ENCODE measurements at places on chromosomes 4 and X. TPM values are rescaled to one million over a fixed set of nuclear protein-coding genes. Genes with fewer than 3 reads are reported as not detected.

Gene RENBP
- 3.8 TPM for polyA plus RNA-seq

Gene PDZD4
- 0.14 TPM for polyA plus RNA-seq

DNA sequence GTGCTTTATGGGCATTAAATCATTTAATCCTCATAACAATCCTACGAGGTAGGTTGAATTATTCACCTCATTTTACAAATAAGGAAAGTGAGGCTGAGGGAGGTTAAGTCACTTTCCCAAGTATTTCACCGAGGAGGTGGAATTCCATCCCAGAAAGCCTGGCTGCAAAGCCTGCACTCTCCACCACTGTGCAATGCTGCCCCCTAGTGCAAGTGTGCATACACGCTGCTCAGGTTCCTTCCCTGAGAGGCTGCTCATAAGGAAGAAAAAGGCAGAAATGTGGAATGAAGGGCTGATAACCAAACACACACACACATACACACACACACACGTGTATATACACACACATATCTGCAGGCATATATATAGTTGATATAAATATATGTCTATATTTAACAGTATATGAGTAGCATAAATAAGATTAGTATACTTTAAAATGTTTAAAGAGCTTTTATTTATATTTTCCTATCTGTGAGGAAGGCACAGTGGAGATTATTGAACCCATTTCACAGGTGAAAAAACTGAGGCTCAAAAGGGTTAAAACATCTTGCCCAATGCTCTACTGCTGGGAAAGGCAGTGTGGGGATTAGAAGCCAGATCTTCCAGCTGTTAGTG lies 714.5 kb upstream of the TENM3 start:
- no peak for DNase-seq

DNA sequence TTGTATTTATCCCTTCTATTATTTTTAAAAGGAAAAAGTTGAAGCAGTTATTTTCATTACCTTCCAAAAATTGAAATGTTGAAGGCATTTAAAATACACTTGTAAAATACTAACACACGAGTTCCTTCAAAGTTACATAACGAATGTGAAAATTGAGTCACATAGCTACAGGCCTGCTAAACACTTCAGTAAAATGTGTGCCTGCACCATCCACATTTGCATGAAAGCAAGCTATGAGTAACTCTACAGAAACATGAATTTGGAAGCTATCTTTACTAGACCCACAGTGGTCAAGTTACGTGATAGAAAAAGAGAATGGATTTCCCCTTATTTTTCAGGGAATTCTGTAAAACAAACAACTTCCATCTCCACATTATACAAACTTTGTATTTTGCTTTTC lies 1148.8 kb upstream of the PCDH7 start:
- no peak for DNase-seq

All from CD14-positive monocyte (primary cell).